ENCODE measurements at places on chromosomes 5 and 9.

DNA sequence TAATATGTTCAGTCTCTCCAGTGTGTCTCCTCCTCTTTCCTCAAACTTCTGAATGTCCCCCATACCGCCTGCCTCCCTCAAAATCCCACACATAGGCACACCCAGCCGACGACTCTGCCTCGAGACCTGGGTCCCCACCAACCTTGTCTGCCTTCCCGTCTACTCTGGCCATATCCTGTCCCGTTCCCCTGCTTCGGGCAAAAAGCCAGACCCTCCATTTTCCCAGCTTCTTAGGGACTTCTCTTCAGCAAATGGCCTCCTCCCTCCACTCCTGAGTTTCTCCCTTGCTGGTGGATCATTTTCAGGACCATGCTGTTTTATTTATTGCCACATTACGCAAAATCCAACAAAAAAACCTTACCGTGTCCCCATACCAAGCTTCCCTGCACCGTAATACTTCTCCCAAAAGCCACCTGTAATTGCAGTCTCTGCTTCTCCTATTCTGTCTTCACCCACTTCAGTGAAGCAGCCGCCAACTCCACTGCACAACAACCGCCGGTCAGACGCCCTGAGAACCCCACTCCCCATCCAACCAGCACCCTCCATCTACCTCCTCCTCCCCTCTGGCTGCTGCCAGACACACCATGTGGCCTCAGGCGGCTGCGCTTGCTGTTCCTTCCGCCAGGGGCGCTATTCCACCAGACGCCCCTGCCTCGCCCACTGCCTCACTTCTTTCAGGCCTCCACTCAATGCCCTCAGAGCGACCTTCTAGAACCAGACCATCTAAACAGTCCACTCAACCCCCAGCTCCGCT lies 117.0 kb downstream of the TRPM6 start:
- DNase-seq = no peak

- no peak for DNase-seq
These were observed 7.7 kb downstream of the RAPGEF6 start for GRCh38 chr5:131627207-131627865.

GRCh38 chr9:91816356-91816755 lies 133.7 kb downstream of the ROR2 start:
- DNase-seq = no peak

DNA sequence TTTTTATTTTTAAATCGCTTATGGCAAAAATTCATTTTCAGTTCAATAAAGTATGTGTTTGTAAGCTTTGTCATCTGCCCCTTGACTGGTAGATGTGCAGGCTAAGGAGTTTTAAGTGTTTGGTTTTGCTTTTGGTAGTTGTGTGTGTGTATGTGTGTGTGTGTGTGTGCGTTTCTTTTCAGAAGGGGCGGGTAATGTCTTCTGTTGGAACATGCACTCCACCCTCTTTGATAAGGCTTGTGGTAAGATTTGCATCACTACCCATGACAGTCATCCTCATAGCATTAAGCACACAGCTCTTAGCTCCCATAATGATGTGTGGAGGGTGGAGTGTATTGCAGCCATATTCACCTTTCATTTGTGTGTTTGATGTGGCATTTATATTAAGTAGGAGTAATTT lies 92.1 kb upstream of the FSD1L start:
- DNase-seq = no peak

DNA sequence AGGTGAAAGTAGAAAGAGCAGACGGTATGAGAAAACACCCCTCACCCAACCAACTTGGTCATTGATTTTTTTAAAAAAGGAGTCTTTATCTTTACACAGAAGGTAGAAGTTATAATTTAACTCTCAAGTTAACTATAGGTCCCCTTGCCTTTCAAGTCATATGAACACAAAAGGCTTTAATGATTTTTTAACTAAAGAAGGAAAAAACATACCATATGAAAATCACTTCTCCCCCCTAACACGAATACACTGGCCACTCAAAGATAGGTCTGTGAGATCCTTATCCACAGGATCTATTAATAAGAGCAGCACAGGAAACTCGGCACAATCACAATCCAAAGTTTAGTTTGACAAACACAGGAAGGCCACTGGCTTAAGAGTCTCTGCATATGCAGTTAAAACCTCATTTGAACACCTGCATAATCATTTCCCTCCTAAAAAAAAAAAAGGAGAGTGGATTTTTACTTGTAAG lies 138.0 kb downstream of the ENC1 start:
- DNase-seq = no peak

DNA sequence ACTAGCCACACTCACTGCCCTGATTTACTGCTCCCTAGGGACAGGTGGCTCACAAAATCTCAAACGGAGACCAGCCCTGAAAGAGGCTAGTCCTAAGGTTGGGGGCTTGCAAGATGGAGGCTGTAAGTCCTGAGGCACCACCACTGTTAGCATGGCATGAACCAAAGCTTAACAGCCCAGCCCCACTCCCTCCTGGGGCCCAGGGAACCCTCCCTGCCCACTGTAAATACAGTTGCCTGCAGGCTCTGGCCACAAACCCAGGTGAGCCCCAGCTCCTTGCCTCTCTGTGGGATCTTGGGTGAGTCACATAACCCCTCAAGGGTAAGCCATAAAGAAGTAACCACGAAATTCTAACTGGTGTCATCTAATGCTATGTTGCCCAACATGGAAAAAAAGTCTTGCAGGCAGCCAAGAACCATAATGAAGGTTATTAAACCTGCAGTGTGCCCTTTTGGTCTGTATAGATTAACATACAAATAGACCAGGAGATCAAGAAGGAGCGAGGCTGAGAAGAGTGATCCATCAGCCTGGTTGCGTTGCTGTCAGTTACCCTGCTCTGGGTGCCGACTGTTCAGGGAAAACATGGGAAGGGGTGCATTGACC lies 1.7 kb upstream of the POMT1 start:
- DNase-seq = no peak
